HFF-Myc (cell line): ENCODE measurements at places on chromosomes 11 and 22.

DNA sequence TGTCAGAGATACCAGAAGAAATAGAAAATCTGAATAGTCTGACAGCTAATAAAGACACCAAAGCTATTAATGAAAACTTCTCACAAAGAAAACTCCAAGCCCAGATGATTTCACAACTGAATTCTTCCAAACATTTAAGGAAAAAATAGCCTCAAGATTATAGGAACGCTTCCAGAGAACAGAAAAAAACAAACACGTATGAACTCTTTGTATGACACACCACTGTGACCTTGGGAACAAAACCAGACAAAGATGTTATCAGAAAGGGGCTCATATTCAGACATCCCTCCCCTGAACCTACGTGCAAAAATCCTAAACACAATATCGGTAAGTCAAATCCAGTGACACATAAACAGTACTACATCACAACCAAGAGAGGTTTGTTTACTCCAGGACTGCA is 23.5 kb downstream of the CERK start:
- no peak for DNase-seq

- peak; percentile 48 for DNase-seq
These were observed at the start of gene PLA2G3 for GRCh38 chr22:31139866-31140716. TSS of gene PLA2G3 (minus strand) at chr22:31140508. CDS start at chr22:31140354, 154 bp downstream.

- DNase-seq: no peak
These were observed 44.0 kb downstream of the KIAA1671 start for GRCh38 chr22:24996420-24996952.

DNA sequence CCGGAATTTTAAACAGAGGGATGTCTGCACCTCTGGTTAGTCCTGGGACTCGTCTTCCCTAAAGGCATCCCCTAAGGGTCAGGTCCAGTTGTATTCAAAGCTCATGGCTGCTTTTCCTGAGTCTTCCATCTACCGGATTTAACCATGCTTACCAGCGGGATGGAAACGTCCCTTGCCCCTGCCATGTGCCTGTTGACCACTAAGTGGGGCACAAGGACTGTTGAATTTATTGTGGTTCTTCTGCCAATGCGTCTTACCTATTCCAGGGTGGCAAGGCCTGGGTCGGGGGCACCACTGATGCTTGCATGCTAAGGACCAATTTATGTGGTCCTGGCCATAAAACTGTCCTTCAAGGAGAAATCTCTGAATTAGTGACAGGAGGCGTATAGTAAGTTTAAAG is 25.6 kb downstream of the ANKRD42 start:
- no peak for DNase-seq

- DNase-seq: no peak
These were observed 301 bp upstream of the ADM2 start for GRCh38 chr22:50481045-50481439.

- DNase-seq: no peak
These were observed 40.9 kb downstream of the NAV2 start for GRCh38 chr11:19753451-19754106.

DNA sequence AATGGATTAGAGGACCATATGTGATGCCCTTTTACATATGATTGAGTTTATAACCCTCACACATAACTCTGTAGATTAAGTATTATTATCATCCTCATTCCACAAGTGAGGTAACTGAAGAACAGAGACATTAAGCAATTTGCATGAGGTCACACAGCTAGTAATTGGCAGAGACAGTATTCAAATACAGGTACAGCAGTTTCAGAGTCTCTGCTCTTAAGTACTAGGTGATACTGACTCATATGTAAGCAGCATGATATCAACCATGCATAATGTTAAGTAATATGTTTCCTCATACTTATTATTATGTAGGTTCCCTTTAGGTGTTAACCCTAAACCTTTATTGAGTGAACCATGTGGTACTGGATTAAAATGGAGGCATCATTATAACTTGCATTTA is 1562.4 kb upstream of the RAG2 start:
- no peak for DNase-seq

DNA sequence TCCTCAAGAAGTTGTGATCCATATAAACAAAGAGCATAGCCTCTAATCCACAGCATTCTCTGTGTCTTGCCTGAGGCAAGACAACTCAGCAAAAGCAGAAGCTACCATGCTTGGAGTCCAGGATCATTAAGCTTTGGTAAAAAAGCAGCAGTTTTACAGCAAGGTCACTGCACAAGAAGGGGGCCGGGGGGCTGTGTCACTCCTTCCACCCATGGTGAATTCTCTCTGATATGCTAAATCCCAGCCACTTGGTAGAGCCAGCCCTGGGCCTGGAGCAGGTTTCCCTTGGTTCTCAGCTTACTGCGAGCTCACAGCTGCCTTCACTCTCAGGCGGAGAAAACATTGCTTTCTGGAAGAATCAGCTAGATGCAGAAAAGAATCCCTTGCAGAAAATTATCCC is 144.7 kb downstream of the TENM4 start:
- DNase-seq: no peak

DNA sequence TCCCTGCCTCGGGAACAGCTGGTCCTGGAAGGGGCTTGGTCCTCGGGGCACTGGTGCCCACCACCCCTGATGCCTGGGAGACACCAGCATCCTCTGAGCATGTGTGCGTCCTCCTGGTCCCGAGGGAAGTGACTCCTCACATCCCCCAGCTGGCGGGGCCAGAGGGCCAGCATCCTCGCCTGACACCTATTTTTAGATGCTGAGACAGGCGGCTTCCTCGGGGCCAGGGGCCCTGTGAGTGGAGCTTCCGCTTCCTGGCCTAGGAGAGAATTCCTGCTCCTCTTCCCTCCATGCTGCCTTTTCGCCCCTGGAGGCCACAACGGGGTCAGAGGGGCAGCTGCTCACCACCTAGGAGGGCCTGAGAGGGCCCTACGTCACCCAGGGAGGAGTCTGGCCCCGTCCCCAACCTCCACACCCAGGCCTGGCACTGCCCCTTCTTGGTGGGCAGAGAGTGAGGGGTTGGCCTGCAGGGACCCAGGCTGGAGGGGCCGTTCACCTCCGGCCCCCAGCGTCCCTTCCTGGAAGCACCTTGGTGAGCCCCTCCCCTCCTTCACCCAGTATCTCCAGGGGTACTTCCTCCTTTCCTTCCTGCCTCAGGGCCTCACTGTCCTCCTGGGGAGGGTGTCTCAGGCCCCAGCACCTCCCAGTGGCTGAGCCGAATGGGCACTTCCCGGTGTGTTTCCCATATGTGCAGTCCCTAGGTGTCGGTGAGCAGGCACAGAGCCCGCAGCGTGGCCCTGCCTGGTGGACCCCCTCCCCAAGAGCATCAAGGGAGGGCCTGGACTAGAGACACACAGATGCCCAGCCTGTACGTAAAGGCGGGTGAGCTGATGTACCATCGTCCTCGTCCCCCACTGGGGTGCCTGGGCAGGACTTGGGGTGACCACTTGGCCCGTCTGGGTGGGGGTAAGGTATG is 6.1 kb downstream of the CD81 start:
- DNase-seq: no peak

DNA sequence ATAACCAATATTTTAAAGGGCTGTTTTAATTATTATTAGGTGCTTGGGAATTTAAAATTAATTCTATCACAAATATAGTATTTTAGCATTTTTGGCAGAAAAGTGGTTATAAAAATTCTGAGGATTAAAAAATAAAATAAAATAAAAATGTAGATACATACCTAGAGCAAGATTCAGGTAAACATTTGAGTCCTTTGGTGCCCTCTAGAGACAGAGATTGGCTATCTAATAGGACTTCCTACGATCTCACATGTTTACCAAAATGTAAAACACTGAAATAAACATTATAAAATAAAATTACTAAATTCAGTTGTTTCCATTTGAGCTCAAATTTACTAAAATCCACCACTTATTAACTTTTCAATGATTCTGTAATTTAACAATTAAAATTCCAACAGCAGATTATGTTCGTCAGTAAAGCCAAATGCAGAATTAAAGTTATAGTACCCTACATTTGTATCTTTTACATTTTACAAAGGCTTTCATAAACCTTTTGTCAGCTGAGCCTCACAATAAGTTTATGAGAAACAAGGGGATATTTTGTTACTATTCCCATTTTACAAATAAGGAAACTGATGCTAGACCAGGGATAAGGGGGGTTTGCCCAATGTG is 27.7 kb downstream of the SLC36A4 start:
- peak; percentile 9 for DNase-seq

DNA sequence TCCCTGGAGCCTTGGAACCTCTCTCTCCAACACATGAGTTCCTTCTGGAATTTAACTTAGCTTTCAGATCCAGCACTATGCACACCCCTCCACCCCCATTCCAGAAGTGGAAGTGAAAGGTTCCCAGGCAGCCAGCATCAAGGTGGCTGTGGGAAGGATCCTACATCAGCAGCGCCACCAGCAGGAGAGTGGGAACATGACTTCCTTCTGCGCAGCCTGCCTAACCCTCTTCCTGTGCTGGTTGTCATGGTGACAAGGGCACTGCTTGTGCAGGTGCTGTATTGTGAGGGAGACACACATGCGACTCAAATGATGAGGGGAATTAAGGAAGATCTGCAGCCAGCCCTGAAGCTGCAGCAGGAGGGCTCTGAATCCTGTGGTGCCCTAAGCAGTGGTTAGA is 904.5 kb upstream of the API5 start:
- no peak for DNase-seq
